CD4-positive, alpha-beta T cell treated with Interleukin-2 at 100 ng/mL for 4 hours (primary cell): ENCODE measurements at places on chromosomes 12 and 14.

GRCh38 chr12:70227911-70228310 lies 15.3 kb upstream of the CNOT2 start:
- DNase-seq, result no peak

DNA sequence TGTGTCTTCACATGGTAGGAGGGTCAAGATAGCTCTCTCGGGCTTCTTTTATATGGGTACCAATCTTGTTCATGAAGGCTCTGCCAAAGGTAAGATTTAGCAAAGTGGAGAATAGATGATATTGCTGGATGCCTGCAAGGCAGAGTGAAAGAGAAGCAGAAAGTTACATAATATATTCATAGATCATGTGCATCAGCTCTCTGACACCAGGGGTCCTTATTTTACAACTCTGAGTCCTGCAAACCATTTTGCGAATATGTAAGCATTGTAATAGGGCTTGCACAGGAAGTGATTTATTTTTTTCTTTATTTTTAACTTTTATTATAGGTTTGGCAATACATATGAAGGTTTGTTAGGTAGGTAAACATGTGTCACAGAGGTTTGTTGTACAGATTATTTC lies 31.8 kb downstream of the CRADD start:
- DNase-seq, result no peak

DNA sequence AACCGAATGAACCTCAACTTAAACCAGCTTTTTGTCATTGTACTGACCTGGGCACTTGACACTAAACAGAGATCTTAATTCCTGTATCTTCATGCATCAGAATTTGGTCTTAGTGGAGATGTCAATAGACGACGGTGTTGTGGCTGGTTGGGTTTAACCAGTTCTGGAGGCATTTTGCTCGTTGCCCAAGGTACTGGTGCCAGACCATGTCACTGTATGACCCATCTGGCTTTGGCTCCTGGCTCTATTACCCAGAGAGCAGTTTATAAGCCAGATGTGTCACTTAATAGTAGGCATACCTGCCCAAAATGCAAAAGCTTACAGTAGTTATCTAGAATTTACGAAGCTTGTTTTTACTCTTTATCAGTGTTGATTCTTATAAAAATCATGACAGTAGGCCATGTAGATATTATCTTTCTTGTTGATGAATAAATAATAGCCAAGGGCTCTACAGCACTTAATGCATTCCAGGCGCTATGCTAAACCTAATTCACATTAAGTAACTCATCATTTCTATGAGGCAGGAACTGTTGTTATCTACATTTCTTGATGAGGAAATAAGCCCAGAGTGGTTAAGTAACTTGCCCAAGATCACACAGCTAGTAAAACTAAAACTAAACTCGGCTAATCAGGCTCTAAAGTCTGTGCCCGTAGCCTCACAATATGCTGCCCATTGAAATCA lies 179.7 kb upstream of the HIF1A start:
- DNase-seq, result no peak

DNA sequence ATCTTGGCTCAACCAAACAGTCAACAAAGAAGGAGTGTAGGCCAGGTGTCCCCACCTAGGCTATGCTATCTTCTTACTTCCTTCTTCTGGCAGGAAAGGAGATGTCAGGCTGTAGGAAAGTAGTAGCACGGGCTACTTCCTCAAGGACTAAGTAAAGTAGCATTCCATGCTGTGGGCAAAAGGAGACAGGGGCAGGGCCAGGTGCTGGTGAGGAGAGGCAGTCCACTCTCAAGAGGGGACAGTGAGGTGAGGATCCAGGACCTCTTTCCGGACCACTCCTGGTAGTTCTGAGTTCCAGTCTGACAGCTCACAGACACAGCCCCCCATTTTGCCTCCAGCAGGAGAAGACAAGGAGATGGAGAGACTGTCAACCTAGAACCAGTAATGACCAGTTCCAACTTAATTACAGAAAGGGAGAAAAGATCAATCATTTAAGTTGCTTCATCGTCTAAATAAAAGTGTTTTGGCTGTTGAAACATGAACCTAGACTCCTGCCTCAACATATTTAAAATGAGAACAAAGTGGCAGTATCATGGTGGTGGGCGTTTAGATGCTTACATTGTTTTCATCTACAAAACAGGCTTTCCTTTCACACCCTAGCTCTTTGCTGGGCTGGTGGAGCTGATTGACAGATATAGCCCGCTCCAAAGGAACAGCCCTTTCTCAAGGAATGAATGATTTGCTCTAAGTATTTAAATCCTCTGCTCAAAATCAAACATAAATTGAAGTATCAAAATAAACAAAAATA lies 5.1 kb upstream of the SSTR1 start:
- DNase-seq, result no peak
